Left cardiac atrium (tissue), 4 donors: ENCODE measurements at places on chromosomes 6 and 20.

DNA sequence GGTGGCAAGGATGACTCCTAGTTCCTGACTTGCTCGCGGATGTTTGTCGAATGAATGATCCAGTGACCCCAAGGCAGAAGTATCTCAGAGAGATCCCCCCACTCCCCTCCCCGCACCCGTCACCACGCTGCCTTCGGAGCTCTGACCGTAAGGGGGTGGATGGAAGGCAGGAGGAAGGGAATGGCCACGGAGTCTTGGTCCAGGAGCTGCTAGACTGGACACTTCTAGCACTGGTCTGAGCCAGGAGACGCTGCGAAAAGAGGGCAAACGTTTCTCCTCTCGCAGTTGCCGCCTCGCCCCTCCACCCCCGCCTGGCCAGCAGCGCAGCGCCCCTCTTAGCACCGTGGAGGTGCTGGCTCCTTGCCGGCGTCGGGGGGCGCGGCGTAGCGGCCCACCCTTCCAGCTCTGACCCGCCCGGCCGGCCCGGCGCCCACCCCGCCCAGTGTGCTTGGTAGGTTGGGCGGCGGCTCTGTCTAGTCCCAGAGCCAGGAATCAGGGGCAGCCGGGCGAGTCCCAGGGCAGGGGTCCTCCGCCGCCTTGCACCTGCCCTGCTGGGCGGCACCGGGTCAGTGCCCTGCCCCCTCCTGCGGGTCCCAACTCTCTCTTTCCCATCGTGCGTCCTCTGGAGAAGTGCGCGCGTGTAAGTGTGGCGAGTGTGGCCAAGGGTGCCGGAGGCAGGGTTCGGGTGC is 2.4 kb upstream of the DBNDD2 start:
- peak; percentile 71 for DNase-seq

DNA sequence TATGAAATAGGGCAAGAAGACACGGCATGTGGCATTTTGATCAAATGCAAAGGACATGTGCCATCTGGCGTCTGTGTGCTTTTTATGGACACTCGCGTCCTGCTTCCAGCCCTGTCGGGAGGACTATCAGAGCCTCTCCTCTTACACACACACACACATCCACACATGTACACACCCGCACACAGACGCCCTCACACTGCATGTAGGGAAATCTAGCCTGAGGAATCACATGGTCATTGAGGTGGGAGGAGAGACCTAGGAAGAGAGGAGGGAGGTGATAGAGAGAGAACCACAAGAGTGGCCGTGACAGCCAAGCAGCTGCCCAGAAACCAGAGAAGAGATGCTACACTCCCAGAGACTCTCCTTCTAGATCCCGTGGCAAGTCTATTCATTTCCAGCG is 105.9 kb upstream of the CDYL start:
- DNase-seq = no peak

GRCh38 chr6:34370361-34370760 is 22.1 kb downstream of the NUDT3 start:
- no peak for DNase-seq

- no peak for DNase-seq
These were observed 175.9 kb upstream of the SCGN start for GRCh38 chr6:25476126-25476525.

DNA sequence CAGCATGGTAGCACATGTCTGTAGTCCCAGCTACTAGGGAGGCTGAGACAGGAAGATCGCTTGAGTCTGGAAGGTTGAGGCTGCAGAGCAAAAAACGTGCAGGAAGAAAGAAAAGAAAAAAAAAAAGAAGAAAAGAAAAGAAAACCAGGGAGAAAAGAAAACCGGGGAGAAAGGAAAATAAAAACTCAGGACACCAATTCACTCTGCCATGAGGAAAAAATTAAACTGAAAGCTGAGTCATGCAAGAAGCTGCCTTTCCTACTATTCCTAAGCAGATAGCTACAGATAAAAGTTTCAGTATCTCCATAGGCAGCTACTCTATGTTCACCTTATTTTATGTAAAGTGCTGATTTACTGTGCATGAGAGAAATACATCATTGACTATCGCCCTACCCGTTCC is 10.5 kb downstream of the PTGIS start:
- DNase-seq = no peak

GRCh38 chr6:129475477-129476247 is 234.3 kb downstream of the ARHGAP18 start:
- no peak for DNase-seq

DNA sequence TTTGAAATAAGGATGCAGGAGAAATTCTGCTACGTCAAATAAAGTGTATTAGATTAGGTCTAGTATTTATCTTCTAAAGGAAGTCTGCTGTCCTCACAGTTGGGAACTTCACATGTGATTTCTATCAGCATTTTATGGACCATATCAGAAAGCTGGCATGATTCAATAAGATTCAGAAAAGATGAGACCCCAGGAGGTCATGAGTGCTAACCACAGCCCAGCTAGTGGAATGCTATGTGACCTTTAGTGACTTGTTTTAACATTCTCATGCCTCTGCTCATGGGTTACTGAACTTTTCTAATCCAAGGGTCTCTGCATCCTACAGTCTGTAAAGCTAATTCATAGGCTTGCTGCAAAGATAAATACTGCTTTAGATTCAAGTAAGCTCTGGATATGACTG is 150.1 kb downstream of the GMPR start:
- DNase-seq = no peak

DNA sequence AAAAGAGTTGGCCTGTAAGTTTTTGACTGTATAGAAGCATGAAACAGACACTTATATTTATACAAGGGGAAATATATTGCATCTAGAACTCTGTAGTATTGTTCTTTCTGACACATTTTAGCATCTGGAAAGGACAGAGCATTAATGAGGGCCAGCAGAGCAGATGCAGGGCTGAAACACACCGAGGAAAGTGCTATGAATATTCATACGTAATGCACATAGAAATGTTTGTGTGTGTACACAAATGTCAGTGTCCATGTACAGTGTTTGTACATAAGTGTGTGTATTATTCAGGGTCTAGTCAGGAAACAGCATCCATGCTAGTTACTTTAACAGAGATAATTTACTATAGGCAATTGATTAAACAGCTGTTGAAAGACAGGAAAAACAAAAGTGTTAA is 146.5 kb upstream of the DTNBP1 start:
- DNase-seq = no peak

DNA sequence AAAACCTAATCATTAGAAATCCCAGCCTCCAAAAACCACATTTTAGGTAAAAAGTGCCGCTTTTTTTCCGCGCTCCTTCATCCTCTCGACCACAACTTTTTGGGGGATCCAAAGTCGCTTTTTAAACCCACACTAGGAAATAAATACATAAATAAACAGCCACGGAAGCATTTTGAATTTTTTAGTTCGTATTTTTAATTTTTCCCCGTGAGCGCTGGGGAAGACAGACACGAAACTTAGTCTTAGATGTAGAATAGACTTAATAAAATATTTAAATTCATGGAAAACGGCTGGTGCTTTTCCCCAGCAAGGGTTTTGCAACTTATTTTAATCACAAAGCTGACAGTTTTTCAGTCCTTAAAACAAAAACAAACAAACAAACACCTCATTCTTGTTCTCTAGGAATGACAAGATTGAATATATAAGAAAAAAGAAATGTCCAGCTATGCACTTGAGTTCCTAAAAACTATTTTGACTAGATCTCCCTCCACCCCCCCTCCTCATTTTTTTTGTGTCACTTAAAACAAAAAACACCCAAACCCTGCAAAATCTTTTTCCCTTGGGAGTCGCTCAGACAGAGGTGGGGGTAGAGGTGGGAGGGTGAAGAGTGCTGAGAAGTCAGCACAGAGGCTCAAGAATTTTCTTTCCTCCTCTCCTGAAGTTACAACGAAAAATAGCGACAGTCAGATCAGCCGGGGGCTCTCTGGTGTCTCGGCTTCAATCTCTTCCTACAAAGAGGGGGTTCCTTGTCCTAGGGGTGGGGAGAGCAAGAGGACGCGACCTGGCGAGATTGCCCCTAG is 43.4 kb upstream of the SUPT3H start:
- no peak for DNase-seq

DNA sequence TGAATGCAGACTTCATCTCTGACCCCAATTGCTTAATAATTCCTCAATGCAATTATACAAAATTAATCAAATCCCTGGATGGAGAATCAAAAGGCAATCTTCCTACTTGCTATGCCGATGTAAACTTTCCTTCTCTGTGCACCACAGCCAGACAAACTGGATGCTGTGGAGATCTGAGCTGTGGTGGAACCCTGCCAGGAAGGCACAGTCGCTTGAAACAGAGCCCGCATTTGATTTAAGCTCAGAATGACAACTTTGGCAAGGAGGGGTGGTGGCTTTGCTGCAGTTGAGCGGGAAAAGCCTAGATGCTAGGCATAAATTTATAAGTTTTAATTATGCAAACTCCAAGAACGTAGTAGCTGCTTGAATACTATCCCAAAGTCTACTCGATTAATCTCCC is 190.8 kb downstream of the MTFR2 start:
- DNase-seq = no peak

DNA sequence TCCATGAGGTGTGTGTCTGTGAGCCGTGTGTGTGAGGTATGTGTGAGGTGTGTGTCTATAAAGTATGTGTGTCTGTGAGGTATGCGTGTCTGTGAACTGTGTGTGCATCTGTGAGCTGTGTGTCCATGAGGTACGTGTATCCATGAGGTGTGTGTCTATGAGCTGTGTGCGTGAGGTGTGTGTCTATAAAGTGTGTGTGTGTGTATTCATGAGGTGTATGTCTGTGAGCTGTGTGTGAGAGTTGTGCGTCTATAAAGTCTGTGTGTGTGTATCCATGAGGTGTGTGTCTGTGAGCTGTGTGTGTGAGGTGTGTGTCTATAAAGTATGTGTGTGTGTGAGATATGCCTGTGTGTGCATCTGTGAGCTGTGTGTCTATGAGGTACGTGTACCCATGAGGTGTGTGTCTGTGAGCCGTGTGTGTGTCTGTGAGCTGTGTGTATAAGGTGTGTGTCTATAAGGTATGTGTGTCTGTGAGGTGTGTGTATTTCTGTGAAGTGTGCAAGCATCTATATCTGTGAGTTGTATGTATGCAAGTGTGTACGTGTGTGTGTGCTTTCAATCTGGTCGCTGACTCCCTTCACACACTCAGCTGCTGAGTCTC is 91.9 kb upstream of the FOXP4 start:
- no peak for DNase-seq

- no peak for DNase-seq
These were observed 25.2 kb upstream of the C20orf204 start for GRCh38 chr20:64010711-64011237.

DNA sequence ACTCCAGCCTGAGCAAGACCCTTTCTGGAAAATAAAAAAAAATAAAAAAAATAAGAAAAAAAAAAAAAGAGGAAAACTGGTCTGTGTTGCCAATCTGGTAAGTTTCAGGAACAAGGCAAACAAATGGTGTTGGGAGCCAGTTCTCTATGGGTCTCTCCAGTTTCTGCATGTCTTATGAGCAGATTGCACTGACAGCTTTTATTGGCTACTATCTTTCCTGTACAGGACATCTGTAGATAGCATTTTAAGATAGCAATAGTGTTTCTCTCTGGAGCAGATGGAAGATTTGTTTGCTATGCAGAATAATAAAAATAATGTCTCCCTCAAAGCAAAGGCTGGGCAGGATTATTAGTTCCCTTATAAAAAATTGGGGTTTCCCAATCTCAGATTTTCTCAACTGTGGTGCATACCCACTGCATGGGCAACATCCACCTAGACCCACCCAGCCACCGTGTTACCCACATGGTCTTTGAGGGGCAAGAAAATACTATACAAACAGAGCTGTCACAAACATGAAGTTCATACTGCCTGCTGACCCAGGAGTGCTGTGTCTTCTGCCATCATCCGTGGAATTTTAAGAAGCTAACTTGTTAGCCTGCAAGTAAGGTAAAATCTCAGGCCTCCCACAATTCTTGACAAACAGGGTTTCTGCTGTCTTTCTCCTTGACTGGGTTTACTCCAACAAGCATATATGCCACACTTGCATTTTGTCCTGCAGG is 9.5 kb downstream of the GMDS start:
- no peak for DNase-seq

DNA sequence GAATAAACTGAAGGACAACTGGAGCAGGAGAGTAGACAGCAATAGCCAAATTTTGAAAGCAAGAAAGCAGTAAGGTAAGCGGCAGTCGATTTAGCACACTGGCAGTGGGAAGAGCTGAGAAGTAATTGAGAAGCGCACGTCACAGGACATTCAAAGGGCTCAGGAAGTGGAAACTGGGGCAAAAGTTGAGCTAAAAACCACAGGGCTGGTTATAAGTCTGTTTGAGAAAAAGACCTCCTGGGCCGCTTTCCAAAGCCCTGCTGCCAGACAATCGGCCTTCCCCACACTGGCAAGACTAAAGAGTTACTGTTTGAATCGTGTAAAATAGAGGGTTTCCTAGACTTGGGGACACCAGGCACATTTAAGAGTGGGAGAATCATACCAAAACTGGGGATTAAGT is 161.4 kb downstream of the DNAH8 start:
- DNase-seq = no peak

DNA sequence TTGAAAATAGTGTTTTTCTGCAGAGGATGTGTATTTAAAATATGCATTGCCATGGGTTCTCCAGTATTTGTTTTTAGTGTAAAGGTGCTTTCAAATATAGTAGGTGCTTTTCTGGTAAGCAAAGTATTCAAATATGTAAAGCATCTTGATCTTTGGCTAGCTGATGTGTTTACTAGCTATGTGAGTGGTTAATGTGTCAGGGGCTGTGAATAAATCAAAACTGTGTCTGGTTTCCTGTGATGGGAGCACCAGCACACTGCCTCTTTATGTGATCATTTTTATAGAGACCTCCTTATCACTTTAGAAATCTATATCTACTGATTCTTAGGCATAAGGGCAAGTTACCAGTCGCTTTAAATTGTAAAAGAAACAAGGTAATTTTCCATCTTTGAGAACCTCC is 388.9 kb upstream of the MAN1A1 start:
- no peak for DNase-seq

- no peak for DNase-seq
These were observed 59.5 kb downstream of the PLEKHG1 start for GRCh38 chr6:150659046-150659763.

DNA sequence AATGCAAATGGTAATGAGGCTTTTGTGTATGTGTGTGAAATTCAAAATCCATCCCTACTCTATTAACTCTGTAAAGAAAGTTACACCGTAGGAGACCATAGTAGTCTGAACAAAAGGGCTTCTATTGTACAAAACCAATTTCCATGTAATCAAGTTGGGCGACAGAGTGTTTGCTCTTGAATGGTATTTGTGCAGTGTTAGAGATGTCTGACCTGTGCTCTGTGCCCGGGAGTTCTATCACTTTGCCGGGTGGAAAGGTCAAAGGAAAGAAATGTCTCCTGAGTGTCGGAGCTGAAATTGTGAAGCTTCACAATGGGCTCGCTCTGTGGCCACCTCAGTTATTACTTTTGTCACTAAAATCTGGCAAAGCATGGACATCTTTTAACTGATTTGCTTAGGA is 312.0 kb downstream of the SAMD5 start:
- no peak for DNase-seq
